ENCODE measurements at places on chromosomes 5 and 9.
A peak's percentile ranks its signal among the peaks of the same experiment; 100 is the strongest.

DNA sequence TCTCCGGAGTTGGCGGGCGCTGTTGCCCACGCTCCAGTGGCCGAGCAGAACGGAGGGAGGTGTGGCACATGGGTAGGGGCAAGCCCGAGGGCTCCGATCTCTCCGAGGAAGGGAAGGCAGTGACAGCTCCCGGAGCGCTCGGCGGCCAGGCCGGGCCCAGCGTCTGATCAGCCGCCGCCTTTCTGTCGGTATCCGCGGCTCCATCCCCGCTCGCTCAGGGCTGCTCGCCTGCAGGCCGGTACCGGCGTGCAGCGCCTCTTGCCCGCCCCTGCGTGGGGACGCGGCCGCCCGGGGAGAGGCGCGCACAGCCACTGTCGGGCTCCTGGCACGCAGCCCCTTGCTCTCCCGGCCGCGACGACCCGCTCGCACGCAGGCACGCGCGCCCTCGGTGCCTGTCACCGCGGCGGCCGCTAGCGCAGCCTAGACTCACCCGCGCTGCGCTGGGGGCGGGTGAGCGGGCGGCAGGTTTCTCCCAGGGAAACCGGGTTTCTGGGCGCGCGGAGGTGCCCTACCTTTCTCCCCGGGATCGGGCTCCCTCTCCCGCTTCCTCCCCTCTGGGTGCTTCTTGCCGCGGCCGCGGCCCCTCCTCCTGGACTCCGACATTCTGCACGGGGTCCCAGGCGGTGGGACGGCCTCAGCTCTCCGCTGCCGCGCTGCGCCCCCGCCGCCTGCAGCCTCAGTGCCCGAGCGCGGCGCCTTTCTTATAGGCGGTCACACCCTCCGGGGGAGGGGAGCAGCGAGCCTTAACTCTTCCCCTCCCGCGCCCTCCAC, 108.4 kb downstream of the PSD2 start:
- DNase-seq = no peak

DNA sequence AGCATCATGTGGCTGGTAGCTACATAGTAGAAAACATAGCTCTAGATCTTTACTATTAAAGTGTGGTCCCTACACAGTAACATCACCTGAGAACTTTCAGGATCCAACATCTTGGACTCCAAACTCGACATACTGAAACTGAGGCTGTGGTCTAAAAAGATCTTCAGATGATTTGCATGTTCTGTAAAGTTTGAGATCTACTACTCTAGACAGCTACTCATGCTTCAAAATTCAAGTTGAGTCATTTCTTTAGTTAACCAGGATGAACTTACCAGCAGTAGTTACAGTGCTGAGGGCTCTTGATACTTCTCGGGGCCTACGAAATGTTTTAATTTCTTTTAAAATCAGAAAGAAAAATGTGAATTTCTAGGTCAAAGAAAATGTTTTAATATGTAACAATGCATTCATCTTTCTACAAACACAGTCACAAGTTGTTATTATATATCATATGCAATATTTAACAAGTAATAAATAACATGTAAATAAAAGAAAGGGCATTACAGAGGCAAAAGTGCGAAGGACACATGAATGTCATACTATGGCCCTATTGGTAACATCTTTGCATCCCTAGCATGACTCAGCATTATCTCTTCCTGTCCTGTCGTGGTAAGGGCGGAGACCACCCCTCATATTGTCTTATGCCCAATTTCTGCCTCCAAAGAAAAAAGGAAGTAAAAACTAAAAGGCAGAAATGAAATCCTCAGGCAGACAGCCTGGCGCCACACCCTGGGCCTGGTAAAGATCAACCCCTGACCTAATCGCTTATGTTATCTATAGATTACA, 563.9 kb upstream of the TLE4 start:
- no peak for DNase-seq

GRCh38 chr5:107673039-107673367, 2.3 kb upstream of the EFNA5 start:
- DNase-seq = no peak

DNA sequence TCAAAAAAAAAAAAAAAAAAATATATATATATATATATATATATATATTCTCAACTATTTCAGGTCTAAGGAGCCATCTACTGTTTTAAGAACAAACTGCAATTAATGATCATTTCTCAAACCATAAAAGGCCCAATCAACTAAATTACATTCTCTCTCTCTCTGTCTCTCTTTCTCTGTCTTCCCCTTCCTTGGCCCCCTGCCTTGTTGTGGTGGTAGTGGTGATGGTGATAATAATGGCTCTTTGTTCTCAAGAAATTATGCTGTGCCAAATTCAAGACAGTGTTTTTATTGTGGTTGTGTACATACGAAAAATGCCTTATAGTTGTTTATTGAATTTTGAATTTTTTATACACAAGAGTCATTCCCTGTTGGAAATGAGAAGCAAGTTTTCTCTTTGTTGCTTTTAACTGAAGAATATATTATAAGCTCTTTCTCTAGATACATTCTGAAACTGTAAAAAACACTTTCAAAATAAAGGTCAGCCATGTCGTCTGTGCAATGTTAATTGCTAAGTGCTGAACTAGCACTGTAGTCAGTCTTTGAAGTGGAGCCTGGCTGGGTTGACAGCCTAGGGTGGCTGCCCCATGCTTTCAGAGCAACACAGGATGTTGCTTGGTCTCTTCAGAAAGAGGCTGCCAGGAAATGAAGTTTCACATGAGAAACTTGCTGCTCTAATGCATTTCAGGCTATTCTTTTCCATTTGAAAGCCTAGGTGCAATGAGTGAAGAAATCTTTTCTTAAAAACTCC, 96.0 kb downstream of the HINT1 start:
- DNase-seq = no peak

DNA sequence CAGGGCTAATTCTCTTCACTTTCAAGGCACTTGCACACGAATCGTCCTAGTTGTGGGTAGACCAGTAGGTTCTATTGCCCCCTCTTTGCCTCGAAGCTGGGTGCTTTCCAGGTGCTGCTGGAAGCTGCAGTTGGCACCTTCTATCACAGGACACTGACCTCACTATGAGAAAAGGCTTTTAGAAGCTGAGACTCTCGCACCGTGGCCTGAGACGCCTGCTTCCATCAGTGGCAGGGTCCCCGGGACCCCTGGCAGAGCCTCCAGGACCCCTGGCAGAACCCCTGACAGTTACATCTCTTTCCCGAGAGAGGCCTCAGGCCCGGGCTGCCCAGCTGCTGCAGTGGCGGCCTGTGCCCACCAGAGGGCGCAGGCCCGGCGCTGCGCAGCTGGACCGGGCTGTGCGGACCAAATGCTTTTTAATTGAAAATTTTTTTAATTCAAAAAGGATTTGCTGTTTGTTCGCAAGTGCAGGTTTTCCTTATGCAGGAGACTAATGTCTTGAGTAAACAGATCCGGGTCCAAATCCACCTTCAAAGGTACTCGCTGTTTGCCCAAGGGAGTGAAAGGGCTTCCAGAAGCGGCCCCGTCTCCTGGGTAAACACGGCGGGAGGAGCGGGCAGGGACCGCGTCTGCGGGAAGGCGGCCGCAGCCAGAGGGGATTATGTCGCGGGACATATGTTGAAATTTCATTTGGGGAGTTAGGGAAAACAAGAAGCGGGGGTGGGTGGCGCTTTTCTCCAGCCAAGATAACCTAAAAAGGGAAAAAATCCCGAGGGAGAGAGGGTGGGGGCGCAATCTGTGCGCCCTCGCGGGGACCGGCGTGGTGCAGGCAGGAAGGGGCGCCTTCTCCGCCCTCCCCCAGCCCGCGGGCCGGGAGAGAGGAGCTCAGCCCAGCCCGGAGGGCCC, 114.5 kb upstream of the LMX1B start:
- peak; percentile 26 for DNase-seq
